ENCODE measurements at places on chromosomes 2 and 18.

- DNase-seq: no peak
These were observed 67.7 kb downstream of the MCFD2 start for GRCh38 chr2:46847726-46848412.

DNA sequence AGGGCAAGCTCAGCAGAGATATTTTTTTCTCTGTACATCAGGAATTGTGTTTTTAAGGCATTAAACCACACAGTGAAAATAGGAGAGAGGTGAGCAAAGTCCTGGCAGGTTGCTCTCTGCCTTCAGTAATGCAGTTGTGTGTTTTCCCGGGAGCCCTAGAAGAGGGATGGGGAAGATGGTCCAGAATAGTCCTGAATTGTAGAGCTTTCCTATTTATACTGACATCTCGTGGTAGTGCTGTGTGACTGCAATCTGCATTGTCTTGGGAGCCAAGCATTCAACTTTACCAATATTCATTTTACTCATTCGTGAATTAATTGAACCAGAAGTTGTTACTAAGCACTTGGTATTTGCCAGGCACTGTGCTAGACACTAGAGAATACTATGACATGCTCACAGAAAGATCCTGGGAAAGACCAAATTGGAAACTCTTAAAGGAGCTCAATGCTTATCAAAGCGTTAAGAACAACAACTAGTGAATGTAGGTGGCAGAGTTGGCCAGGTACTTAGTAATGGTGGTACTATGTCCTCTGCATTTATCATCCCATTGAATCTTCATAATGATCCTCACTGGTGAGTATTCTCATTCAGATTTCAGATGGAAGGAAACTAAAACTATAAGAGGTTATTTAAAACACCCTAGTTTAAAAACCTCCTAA, 214.6 kb downstream of the TRIB2 start:
- no peak for DNase-seq

DNA sequence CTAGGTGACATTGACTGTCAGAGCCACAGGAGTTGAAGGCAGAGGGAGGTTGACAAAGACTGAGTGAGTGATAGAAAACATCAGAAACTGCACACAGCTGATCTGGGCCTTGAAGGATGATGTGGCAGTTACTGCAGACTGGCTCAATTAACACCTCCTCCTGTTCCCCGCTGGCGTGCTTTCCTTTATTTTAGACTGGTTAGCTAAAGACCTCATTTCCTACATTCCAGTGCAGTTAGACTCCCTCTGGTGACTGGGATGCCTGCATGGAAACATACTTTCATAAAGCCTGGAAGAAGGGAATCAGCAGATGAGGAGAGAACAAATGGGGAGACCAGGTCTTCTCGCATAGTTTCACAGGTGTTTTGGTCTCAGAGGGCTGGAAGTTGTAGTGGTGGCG, 7.1 kb downstream of the TPGS2 start:
- DNase-seq: no peak

GRCh38 chr2:50729306-50730049, 302.5 kb downstream of the NRXN1 start:
- no peak for DNase-seq

- DNase-seq: no peak
These were observed 15.2 kb downstream of the IL18RAP start for GRCh38 chr2:102438111-102438510.

GRCh38 chr2:8431446-8432125, 250.3 kb upstream of the ID2 start:
- no peak for DNase-seq

- no peak for DNase-seq
These were observed 46.4 kb downstream of the BMP10 start for GRCh38 chr2:68824831-68825230.

DNA sequence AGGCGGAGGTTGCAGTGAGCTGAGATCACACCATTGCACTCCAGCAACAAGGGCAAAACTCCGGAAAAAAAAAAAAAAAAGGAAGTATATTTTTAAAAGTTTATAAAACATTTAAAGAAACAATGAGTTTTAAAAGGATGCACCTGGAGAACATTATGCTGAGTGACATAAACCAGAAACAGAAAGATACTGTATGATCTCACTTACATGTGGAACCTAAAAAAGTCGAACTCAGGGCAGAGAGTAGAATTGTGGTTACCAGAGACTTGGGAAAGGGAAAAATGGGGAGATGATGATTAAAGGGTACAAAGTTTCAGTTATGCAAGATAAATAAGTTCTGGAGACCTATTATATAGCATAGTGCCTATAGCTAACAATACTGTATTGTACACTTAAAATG, 52.8 kb upstream of the RTN4 start:
- no peak for DNase-seq

- peak; percentile 41 for DNase-seq
These were observed 124.8 kb upstream of the COL5A2 start for GRCh38 chr2:189304360-189304759.
